ENCODE measurements at places on chromosomes 13 and 19. TPM values are rescaled to one million over a fixed set of nuclear protein-coding genes. Genes with fewer than 3 reads are reported as not detected.

GRCh38 chr19:18967358-18968146, 26.5 kb upstream of the HOMER3 start:
- peak; percentile 74 for DNase-seq

DNA sequence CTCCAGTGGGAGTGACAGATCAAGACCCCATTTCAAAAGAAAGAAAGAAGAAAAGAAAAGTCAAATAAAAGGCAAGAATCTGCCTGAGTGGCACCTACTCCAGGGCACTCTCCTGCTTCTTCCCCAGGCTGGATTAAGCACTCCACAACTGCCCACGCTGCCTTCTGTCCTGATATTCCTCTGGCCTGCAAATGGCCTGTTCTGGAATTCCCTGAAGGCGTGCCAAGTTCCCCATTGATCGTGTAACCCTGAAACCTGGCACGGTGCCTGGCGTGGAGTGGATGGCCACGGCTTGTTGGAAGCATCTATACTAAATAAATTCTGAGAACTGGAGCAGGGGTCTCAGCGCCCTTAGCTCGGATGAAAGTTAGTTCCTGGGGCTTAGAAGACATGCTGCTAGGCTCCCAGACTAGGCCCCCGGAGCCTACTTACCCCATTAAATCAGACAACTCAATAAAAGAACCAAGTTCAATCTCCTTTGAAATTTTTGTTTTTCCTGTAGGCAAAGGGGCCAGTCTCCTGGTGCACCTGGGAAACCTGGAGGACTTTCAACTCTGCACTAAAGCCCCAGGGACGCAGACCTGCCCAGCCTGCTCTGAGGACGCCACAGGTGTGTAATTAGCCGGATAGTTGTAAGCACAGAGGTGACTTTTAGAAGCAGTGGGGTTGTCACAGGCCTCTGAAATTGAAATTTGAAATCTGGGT, 21.9 kb downstream of the ANKRD27 start:
- no peak for DNase-seq

DNA sequence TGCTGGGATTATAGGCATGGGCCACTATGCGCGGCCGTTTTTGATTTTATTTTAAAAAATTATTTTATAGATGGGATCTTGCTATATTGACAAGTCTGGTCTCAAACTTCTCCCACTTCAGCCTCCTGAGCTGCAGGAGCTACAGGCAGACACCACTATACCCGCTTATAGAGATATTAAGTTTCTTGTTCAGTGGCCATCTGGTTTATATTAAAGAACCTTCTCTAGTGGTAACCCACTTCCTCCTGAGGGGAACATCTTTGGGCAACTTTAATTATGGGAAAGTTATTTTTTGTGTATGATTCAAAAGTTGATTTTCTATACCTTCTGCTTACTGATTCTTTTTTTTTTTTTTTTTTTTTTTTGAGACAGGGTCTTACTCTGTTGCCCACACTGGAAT, 172.7 kb downstream of the KLF5 start:
- no peak for DNase-seq

Gene ZNF709
- 6.1 TPM for polyA plus RNA-seq

GRCh38 chr13:74301258-74301935, 167.2 kb upstream of the KLF12 start:
- no peak for DNase-seq

Gene CERS1
- 7.1 TPM for polyA plus RNA-seq

Gene S1PR4
- polyA plus RNA-seq: 0.43 TPM

Gene SLITRK6
- 4.3 TPM for polyA plus RNA-seq

Gene NTF4
- polyA plus RNA-seq: 6.5 TPM

GRCh38 chr13:34172048-34172447, 354.1 kb downstream of the RFC3 start:
- DNase-seq: no peak

Gene ZNF415
- polyA plus RNA-seq: 24.5 TPM

GRCh38 chr19:4083677-4084546, 17.2 kb upstream of the ZBTB7A start:
- DNase-seq: peak; percentile 81

Gene GATAD2A
- polyA plus RNA-seq: 48.7 TPM

- peak; percentile 69 for DNase-seq
Measured at GRCh38 chr19:9323557-9323918, 441 bp upstream of the ZNF559 start.

DNA sequence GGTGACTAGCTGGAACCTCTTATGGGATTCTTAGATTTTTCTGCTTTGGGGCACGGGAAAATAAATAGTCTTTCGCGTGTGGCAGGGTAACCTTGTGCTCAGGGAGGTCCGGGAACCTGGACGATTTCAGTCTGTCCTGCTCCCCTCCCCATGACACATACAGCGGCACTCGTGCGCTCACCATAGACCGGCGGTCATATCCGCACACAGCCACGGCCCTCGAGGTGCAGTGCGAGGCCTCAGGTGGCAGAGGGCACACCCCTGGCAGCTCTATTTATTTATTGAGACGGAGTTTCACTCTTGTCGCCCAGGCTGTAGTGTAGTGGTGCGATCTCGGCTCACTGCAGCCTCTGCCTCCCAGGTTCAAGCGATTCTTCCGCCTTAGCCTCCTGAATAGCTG, 3.0 kb downstream of the ONECUT3 start:
- DNase-seq: no peak

DNA sequence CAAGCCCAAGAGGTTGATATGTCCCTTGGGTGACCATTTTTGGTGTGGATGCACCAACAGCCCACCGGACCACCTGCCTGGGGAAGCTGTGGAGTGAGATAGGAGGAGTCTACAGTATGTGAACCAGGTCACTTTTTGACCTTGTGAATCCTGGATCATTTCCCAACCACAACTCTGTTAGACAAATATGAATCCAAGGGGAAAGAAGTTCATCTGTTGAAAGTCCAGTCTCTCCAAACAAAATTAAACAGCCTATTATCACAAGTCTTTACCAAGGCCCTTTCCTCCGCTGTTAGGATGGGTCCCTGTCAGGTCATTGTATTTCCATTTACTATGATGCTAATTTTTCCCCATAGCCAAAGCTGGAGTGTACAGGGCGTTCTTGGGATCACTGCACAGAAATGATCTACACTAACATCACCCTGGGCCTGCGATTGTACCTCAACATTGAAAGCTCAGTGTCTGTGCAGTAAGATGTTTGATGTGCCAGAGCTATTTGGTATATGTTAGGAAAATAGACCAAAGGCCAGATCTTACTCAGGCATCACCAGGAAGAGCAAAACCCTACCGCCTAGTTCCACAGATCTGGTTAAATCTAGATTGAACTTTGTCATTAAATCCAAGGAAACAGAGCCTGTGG, 117.1 kb downstream of the STARD13 start:
- DNase-seq: no peak

Gene TNNI3
- 4.2 TPM for polyA plus RNA-seq

Gene FCHO1
- polyA plus RNA-seq: 2.5 TPM

Gene ZMYM5
- polyA plus RNA-seq: 22.9 TPM

Gene ZNF285
- polyA plus RNA-seq: 11.4 TPM

DNA sequence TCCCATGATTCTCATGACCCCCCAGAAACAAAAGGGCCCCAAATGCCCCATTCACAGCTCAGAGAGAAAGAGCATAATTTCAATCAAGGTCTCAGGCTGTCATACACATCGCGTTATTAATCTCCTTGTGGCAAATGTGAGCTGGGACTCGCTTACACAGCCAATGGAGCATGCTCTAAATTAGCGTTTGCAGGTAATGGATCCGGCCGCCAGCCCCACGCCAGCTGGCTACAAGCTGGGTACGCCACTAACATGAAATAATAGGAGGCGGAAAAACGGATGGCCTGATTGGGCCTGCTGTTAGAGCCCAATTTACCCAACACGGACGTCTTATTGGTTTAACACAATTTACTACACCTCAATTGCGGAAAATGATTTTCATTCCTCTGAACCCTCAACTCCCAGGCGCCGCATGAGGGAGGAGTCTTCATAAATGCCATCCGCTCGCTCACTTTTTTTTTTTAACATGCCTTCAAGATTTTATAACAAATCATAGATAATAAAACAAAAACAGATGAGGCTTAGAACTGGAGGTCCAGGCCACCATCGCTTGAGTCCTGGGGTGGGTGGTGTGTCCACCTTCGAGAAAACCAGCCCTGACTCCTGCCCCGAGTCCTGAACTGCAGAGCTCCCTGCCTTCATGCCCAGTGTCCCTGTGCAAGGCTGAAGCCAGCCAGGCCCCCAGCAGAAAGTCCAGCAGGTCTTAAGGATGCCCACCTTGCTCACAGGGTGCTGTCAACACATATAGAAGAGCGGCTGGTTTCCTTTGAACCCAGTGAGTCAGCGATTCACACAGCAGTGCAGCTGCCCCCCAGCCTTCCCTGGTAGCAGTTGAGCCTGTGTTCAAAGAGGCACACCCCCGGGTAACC, 62.1 kb downstream of the PEPD start:
- no peak for DNase-seq

DNA sequence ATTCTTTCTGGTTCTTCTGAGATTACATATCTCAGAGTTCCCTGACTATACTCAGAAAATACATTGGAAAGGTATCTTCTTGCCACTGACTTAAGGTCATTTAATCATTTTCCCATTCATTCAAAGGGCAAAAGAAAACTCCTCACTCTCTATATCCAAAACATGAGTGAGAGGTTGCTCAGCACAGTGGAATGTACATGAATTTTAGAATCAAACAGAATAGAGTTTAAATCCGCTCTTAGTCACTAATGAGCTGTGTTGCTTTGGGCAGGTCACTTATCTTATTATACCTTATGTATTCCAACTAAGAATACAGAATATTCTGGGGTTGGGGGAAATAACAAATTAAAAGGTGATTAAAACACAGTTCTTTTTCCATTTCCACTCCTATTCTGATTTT, 452.6 kb upstream of the KLF12 start:
- no peak for DNase-seq

DNA sequence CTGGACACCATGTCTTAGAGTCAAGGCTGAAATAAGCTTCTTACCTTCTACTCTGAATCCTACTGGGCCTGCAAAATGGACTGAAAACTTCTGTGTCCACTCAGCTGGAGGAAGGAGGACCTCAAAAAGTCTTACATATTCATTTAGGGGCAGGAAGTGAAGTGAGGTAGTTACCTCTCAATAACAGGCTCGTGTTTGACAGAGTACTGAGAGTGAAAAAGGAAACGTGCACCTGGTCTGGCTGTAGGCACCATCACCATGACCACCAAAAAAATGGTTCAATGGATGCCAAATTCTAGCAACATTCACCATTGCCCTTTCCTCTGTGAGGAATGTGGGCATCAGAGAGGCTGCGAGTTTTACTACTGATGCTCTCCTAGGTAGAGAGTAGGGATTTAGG, 176.2 kb downstream of the RFC3 start:
- no peak for DNase-seq

DNA sequence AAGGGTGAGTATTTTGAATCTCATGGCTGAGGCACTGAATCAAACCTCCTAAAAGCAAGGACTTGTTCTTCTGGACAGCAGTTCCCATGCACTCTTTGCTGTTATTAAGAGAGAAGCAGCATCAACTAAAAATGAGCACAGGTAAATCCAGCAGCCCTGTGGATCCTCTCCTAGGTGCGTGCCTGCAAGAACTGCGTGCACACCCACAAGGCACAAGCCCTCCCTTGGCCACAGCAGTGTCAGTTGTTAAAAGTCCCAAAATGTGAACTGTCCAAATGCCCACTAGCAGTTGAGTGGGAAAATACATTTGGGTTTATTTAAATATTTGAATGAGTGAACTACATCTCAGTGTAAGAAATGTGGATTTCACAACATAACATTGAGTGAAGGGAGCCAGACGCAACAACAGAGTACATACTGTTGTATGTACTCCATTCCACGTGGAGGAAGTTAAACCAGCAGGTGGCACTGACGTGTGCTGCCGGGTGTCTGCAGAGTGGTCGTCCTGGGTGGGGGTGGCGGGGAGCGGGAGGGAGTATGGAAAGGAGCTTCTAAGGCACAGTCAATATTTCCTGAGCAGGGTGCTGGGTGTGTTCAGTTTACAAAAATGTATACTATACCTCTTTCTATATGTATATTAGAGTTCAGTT, 266.4 kb downstream of the NALCN start:
- DNase-seq: no peak
